ENCODE measurements at places on chromosomes 7 and 10.
A peak's percentile ranks its signal among the peaks of the same experiment; 100 is the strongest.

GRCh38 chr7:116340201-116340847 is 130.0 kb downstream of the TES start:
- DNase-seq = no peak

GRCh38 chr10:73113551-73113950 is 3.3 kb downstream of the NUDT13 start:
- DNase-seq = no peak

GRCh38 chr10:27742195-27743011 is 3.2 kb downstream of the MKX start:
- peak; percentile 57 for DNase-seq

DNA sequence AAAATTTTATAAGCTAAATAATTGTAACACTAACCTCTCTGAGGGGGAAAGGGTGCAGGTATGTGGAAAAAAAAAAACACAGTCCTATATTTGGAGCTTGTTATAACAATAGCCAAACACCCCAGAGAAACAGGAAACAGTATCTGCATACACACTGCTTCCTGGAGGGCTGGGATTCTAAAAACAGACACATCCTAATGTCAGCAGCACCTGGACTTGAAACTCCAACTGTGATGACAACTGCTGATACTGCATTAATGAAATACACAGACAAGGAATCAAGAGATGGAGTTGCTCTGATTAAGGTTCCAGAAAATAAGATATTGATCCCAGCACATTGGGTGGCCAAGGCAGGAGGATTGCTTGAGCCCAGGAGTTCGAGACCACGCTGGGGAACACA is 9.3 kb downstream of the DAGLB start:
- peak; percentile 13 for DNase-seq

DNA sequence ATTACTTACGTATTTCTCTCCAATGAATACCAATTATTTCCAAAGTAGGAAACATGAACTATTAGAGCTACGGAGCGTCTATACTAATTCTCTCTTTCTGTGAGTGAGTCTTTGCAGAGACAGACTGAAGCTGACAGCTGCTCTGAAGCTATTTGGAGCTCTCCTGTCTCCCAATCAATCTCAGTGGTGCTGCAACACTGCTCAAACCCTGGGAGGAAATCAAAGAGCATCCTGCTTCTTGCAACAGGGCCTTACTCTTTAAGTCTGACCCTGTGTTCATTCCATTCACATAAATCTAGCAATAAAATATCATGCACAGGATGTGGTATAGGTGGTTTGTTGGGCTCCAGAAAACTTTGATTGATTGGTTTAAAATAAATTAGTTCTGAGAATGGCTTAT is 685.7 kb upstream of the IGFBP3 start:
- DNase-seq = no peak

- DNase-seq = no peak
These were observed 496.3 kb upstream of the KLF6 start for GRCh38 chr10:4281190-4281825.

DNA sequence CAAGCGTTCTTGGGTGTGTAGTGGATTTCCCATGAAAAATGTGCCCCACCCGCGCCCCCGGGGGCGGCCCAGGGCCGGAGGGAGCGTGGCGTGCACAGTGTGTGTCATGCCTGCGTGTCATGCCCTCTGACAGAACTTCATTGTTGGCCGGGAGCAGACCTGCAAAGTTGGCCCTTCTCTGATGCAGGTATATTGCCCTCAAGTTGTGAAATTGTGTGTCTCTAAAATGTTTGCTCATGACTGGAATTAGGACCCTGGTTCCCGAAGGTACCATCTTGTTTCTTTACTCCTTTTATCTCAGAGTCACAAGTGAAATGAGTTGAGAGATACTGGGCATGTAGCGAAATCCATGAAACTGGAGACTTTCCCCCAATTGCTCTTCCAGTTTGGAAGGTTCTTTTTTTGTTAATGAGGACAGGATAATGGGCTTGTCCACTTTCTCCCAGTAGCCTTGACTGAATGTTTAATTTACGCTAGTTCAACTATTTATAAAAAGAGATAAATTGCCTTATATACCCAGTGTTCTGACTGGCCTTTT is 26.2 kb downstream of the ADK start:
- DNase-seq = no peak

GRCh38 chr7:30713392-30713791 is 31.1 kb upstream of the CRHR2 start:
- DNase-seq = no peak

DNA sequence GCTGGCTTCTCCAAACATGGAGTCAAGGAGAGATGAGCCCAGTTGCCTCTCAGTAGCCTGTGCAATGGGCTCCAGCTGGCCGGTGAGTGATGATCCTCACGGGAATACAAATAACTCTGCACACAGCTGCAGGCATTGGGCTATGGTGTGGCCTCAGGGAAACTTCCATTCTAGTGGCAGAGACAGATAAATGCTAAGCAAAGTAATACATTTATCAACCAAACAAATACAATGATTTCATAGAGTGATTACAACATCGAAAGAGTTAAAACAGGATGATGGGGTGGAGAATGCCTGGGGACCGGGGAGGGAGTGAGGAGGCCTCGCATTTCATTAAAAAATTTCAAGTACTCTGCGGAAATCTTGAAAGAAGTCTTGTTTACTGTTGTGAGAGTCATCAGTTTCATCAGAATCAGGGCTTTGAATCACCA is 15.0 kb upstream of the AKR1B1 start:
- DNase-seq = no peak

DNA sequence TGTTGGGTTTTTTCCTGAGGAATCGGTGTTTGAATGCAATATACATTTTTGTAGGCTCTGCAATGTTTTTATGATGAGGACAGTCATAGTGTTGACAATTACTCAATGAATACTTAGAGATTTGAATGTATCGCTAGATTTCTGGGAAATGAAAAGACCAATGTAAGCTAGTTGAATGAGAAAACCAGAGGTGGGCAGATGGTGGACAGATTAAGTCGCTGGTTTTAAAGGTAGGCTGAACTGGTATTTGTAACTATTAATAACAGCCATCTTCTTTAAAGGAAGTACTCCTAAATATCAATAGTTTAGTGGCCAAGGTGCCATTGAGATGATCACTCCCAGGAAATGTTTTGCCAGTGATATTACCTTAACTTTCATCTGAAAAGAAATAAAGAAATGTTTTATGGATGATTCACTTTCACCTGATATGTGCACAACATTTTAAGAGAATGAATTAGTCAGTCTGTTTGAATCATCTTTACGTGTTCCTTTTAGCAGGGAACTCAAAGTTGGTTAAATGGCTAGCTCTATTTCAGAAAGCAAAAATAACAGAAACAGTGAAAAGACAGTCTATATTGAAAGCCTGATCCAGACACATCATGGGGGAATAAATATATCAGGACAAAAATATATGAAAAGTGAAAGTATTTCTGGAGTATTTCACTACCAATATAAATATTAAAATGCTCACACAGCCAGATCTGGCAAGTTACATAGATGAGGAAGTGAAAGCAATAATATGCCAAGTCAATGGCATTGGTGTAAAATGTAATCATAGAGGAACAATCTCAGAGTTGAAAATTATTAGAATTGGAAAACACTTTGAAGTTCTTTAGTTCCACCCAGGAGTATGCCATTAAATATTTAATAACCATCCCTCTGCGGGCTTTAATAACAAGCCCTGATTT is 20.7 kb downstream of the MET start:
- DNase-seq = no peak

DNA sequence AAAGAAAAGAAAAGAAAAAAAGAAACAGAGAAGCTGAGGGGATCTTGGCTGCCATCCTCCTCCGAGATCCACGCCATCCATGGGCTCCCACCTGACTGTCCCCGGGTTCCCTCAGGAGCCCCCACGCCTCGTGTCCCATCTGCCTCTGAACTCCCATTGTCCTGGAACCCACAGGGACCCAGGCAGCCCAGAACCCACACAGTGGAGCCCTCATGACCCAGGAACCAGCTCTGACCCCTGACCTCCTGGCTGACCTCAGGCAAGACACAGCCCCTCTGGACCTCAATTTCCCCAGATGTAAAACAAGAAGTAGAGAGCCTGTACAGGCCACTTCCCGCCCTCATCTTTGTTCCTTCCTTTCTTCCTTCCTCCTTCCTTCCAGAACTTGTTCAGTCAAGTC is 40.4 kb downstream of the RASGEF1A start:
- no peak for DNase-seq

DNA sequence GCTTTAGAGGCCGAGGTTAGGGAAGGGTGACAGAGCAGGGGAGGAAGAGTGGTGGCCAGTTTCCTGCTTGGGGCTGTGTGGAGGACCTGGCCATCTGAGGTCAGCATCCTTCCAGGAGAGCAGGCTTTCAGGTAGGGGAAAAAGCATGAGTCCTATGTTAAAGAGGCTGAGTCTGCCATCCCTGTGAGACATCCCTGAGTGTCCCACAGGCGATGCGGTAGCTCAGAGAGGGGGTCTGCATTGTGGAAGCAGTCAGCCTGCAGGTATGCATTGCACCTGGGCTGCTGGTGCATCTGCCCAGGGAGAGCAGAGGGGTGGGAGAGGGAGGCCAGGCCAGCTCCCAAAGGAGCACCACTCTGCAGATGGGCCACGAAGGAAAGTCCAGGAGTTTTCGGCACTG is 282.1 kb upstream of the ZNF32 start:
- DNase-seq = no peak

DNA sequence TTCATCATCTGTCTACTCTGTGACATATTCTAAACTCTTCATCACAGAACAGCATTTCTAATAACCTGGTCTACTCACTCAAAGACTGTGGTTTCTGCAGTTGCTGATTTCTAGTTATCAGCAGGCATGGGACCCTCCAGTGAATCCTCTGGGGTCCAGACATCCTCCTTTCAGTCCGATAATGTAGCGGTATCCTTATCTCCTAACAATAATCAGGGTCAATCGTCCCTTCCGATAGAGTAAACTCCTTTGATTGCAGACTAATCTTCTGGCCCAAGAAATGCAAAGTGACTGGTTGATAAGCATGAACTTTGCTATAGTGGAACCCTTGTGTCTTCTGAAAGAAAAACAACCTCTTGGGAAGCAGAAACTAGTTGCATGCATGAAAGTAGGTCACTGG is 1209.8 kb upstream of the CELF2 start:
- no peak for DNase-seq

GRCh38 chr10:121956111-121957061 is 18.6 kb downstream of the NSMCE4A start:
- no peak for DNase-seq

- no peak for DNase-seq
These were observed 27.1 kb downstream of the ZNF775 start for GRCh38 chr7:150406312-150406566.

DNA sequence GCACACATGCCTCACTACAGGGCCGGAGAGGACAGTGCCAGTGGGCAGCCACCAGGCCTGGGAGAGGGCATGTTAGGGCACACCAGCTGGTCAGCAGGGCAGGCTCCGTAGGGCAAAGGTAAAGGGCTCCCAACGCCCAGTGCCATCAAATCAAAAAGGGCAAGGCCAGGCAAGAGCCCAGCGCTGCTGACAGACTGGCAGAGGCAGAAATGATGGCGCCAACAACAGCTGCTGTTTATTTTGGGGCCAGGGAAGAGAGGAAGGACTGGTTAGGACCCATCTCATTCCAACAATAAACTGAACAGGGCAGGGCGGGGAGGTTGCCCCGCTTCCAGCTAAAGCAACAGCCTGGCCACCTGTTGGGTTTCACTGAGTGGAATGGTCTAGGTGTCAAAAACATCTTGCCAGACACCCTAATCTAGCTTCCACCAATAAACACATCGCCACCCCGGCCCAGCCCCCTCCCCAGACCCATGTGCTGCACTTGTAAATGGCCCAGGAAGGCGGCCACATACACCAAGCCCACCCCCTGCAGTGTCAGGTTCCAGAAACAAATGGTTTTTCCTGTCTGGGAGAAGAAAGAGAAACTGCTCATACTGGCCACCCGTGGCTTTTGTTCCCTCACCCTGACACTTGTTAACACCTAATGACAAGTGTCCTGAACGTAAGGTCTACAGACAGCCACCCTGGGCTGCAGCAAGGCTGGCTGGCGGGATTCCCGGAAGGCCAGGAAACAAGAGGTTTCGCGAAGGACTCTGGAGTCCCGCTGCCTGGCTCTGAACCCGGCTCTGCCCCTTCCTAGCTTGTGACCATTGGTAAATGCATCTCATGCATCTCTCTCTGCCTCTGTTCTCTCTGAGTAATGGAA is 15.3 kb downstream of the SH3PXD2A start:
- DNase-seq = peak; percentile 11

GRCh38 chr7:42105554-42106358 is 131.3 kb downstream of the GLI3 start:
- no peak for DNase-seq

- DNase-seq = no peak
These were observed 231.2 kb downstream of the EXOC4 start for GRCh38 chr7:133484086-133484485.

DNA sequence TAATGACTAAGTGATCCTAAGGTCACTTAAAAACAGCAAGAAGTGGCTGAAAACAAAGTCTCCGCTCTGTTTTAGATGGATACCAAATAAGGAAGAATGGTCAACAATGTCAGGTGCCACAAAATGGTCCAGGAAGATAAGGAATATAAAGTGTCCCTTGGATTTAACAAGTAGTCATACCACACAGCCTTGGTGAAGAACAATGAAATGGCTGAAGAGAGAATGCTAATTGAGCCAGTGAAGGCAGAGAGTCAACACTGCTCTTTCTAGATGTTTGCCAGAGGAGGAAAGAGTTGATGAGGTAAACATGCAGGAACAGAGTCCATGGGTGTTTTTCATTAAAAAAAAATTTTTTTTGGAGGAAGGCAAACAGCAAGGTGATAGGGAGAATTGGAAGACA is 2.1 kb upstream of the CASD1 start:
- peak; percentile 28 for DNase-seq

GRCh38 chr10:21183025-21183424 is 285.9 kb upstream of the NEBL start:
- no peak for DNase-seq

GRCh38 chr7:29843726-29844125 is 37.4 kb downstream of the WIPF3 start:
- no peak for DNase-seq

- peak; percentile 42 for DNase-seq
These were observed 1.4 kb downstream of the ATRNL1 start for GRCh38 chr10:115094416-115095140.

DNA sequence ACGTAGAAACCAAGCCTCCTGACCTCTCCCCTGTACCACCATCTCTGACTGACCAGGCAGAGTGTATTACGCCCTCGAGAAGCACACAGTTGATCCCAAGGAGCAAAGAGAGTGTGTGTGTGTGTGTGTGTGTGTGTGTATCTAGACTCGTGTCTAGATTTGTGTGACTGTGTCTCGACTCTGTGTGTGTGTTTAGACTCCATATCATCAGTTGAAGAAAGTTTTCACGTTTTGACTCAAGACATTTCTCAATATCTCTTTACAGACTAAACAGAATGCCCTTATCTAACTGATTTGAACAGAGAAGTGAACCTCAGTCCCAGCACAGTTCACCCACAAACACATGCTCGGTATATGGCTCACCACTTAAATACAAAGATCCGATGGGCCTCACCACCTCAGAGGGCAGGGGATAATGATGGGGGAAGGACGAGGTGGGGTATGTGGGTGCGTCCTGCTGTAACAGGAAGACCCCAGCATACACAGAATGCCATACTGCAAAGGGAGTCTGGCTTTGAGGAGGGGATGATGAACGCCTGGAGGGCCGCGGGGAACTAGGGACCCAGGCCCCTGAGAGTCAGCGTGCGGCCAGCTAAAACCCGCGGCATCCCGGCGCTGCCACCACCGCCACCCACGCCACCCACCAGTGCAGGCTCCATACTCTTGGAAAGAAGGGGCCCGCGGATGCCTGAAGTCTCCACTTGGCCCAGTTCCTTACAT is 780 bp downstream of the ALDH18A1 start:
- DNase-seq = peak; percentile 37

- no peak for DNase-seq
These were observed 183.0 kb downstream of the LRRC4 start for GRCh38 chr7:127848241-127848640.
